HEK293T (cell line): ENCODE measurements at places on chromosomes 6 and 20.

DNA sequence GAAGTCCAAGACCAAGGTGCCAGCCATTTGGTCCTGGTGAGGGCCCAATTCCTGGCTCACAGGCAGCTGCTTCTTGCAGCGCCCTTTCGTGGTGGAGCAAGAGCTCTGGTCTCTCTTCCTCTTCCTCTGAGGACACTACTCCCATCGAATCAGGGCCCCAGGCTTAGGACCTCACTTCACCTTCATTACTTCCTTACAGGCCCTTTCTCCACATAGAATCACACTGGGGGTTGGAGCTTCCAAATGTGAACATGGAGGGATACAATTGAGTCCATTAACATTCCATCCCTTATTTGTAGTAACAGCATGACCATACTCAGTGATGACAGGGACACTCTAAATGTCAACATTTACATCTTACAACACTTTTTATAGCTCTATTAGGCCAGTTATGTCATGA lies 2.3 kb downstream of the RAMACL start:
- no peak for DNase-seq

GRCh38 chr20:39600156-39600555 lies 638.0 kb downstream of the DHX35 start:
- no peak for DNase-seq

- DNase-seq: no peak
These were observed 135.1 kb downstream of the TMEM242 start for GRCh38 chr6:157188213-157188612.

GRCh38 chr6:52160472-52161104 lies 25.6 kb upstream of the IL17A start:
- DNase-seq: no peak

DNA sequence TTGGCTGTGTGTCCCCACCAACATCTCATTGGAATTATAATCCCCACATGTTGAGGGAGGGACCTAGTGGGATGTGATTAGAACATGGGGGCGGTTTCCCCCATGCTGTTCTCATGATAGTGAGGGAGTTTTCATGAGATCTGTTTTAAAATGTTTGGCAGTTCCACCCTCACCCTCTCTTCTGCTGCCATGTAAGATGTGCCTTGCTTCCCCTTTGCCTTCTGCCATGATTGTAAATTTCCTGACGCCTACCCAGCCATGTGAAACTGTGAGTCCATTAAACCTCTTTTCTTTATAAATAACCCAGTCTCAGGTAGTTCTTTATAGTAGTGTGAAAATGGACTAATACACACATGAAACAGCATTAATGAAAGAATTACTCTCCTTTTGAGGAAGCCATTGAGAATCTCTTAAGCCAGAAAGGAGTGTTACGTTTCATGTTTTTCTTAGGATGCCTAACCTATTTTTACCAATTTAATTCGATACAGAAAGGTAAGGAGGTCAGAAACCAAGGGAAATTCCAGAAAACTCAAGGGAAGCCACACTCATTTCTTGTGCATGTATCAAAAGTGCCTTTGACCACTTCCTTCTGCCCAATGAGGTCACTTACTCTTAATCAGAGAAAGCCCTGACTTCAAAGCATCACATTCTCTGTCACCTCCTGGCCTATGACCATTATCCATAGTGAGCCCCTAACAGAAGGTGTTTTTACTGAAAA lies 24.7 kb upstream of the HINT3 start:
- no peak for DNase-seq

DNA sequence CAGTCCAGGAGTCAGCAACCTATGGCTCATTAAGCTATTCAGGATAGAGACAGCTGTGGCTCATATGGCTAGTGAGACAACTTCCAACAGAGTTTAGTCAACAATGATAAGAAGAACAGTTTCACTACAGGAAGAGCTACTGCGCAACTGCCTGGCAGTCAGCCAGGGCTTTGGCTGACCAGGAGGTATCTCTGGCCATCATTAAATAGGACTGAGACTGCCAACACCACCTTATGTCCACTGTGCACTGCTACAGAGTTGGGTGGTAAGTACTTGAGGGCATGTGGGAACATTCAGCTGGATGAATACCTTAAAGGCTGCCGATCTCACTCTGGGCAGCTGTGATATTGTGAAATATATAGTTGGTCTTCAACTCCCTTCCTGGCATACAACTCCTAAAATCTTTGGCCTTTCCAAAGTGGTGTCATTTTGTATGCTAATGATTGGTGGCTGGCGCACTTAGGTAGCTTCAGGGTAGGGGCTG lies 52.2 kb upstream of the FAM83C start:
- DNase-seq: no peak

DNA sequence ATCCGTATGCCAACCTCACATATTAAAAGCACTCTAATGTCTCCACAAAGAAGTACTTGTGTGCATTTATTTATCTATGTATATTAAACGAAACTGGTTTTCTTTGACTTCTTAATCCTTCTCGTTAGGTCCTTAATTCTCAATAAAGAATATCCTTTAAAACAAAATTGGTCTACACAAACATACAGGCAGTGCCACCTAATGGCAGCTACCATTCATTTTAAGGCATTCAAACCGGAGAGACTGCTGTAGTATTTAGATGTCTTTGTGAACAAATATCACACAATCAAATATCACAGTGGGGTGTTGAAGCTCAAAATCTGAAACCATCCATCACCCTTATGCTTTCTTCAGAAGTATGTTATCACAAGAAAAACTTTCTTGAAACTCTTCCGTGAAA lies 96.6 kb upstream of the IRAK1BP1 start:
- DNase-seq: no peak

GRCh38 chr20:38172408-38172807 lies 7.3 kb upstream of the TGM2 start:
- no peak for DNase-seq

GRCh38 chr6:170091639-170092579 lies 199.0 kb downstream of the DLL1 start:
- DNase-seq: no peak

DNA sequence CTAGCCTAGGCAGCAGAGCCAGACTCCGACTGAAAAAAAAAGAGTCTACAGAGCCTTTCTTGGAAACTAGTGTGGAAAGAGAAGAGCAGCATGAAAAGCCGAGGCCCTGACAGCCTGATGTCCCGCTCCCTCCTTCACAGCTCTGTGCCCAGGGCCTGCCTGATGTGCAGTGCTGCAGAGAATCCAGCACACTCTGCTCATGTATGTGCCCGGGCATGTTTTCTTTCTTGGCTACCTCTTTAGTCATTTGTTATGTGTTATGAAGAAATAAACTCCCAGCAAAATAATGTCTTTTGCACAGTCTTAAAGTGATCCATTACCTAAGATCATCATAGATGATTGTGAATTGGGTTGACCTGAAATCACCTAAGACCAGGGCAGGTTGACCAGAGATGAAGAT lies 78.1 kb upstream of the EZR start:
- no peak for DNase-seq

DNA sequence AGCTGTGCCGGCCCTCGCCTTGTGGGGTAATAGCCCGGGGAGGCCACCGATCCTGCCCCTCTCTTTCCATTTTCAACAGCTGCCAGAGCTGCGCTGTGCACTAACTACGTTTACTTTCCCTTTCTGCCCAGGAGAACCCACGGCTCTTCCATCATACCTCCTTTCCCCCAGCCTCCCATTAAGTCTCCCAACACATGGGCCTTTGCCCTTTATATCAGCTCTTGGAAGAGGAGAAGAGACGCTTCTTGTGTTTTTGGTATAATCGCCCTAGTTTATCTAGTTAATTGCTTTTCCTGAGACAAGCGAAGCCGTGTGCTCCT lies 637 bp downstream of the UBR2 start:
- DNase-seq: no peak

DNA sequence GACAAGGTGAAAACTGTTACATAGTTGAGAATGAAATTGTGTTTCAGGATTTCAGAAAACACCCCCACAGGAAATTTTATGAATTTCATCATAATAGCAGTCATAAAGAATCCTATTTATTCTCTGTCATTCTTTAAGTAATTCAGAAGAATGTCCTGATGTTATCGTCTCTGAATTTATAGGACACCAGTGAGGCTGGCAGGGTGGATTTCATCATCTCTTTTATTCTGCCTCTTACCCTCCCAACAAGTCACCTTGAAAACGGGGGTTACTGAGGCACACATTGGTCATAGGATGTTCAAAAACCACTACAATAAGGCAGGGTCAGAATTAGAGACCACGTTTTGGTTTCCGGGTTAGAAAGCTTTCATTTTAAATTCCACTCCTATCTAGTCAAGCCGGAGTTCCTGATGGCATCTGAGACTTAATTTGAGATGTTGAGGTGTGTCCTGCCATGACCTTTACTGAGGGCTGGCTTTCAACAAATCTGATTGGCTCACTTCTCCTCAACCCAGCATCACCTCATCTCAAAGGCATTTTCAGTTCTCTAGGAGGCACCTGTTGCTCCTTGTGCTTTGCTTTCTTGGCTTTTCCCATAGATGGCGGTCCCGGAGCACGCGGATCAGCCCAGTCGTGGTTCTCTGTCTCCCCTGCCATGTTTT lies 230.6 kb upstream of the SUPT3H start:
- DNase-seq: no peak

GRCh38 chr20:57435105-57435497 lies 43.9 kb downstream of the RBM38 start:
- DNase-seq: no peak

DNA sequence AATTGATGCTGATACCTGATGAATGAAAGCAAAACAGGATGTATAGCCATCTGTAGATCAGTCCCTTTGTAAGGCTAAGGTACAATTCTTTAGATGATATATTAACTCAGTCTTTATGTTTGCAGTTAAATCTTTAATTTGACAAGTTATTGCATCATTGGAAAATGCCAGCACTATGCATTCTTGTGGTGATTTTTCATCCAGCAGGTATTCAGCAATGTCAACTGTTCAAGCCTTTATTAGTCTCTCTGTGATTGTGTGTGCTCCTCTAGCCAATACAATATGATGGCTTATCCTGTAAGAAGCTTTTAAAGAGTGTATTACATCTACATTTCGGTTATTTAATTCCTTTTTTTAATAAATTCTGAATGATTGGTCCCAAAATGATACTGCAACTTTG lies 34.3 kb downstream of the HLA-DMB start:
- DNase-seq: no peak

DNA sequence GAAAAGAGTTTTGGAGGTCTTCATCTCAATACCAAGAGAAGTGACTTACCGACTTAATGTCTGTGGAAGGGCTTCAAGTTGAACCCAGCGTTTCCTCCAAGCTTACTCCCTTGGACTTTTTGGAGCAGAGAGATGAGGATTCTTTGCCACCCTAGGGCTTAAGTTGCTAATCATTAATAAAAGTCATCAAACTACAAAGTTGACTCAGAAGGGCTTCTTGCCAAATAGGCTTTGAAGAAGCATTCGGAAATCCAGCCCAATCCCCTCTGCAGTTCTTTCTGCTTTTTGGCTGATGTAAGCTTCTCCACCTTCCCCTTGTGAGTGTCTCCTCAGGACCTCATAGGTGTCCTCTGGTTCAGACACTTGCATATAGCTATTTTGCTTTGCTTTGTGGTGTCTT lies at the start of gene SLC17A3:
Gene SLC17A3 (minus strand): TSS at position 126 of the 400 bp plus-strand sequence. CDS start 5,856 bp downstream, outside the sequence.
- DNase-seq: no peak

- no peak for DNase-seq
These were observed 121.4 kb upstream of the MAP3K7 start for GRCh38 chr6:90708206-90708737.

DNA sequence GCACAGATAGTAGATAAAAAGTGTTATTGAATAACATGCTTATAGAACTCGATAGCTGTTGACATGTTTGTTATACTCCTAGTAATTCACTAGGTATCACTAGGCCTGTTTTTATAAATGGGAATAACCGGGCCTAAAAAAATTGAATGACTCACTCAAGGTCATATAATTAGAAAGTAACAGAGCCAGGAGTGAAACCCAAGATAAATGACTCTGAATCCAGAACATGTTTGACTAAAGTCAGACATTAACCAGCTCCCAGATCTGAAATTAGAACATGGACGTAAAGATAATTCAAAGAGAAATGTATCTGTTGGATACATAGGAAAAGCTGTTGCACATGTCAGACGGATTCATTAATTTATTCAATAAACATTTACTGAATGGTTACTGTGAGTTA lies 26.9 kb downstream of the RGS17 start:
- DNase-seq: no peak

- no peak for DNase-seq
These were observed 111.0 kb downstream of the NOL4L start for GRCh38 chr20:32474009-32474716.

- no peak for DNase-seq
These were observed 20.9 kb downstream of the FKBP1A start for GRCh38 chr20:1371830-1372539.

- no peak for DNase-seq
These were observed 56.8 kb downstream of the PREP start for GRCh38 chr6:105346052-105346451.

DNA sequence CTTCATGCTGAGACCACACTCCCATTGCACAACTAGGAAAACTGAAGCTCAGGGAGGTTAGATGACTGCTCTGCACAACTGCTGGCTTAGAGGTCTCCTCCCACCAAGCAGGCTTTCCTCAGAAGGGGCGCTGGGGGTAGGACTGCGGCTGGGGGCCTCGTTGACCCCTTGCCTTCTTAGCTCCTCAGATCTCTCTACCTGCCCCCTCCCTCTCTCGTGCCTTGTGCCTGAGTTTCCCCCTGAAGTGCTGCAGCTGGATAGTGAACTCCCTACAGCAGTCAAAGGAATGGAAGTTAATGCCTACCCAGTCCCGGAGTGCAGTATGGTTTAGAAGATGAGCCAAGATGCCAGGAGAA lies 149.8 kb downstream of the GRM4 start:
- DNase-seq: no peak

GRCh38 chr6:145178391-145178790 lies 556.9 kb downstream of the EPM2A start:
- DNase-seq: no peak

DNA sequence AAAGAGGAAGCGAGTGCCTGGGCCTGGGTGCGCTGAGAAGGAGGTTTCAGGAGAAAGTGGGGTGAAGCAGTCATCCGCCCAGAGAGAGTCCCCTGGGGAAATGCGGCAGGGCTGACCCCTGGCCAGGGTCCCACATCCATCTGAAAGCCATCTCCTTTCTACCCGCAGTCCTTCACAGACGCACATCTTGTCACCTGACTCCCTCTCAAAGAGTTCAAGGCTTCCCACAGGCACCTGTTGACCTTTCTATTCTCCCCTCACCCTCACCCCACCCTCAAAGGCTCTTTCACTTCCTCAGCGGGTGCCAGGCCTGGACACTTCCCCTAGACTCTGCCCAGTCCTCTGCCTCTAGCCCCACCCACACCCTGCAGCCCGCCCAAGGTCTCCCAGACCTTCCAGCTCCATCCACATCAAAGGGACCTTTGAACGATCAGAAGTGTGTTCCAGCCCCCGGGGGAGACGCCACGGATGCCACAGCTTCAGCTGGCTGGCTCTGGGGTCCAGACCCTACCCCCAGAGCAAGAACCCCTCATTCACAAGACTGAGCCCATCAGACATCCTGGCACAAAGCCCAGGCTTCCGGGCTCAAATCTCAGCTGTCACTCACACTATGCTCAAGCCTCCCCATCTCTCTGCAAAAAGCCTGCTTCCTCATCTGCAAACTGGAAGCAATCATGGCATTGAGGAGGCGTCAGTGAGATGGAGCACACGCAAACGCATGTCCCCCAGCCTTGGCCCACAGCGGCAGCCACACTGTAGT lies 2.1 kb downstream of the CTSZ start:
- DNase-seq: no peak

- no peak for DNase-seq
These were observed 42.9 kb downstream of the GRM1 start for GRCh38 chr6:146071781-146072180.

- no peak for DNase-seq
These were observed 26.0 kb upstream of the KIF3B start for GRCh38 chr20:32251470-32251869.

GRCh38 chr20:7180256-7181045 lies 413.0 kb downstream of the BMP2 start:
- no peak for DNase-seq

GRCh38 chr6:120675886-120676285 lies 658.4 kb downstream of the TBC1D32 start:
- no peak for DNase-seq
